ENCODE measurements at places on chromosomes 6 and 20. TPM values are rescaled to one million over a fixed set of nuclear protein-coding genes. Genes with fewer than 3 reads are reported as not detected.

DNA sequence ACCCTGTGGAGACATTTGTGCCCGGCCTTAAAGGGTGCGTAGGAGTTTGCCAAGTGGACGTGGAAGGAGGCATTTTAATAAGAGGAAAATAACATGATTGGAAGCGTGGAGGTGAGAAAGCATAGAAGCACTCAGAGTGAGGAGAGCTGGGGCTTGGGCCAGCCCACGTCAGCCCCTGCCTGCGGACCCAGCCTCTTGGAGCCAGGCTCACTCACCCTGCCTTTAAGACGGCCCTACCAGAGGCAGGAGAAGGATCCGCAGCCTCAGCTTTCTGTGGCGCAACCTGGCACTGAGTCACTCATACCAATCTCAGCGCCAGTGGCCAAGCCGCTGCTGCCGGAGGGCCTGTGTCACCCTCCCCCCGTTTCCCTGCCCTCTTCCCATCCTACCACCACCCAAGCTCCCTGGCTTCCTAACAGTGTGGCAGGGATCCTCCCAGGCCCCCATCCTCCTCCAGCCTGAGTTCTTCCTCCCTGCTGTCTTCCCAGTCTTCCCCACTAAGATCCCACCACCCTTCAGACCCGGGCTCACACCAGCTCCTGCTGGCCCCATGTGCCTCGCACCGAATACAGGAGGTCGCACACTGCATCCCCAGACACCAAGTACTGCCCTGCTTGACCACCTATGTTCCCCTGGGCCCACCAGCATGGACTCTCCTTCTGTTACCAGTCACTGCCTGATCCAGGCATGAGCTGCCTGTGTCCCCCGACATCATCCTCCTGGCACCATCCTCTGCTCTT, 285.2 kb downstream of the UST start:
- DNase-seq, result no peak

DNA sequence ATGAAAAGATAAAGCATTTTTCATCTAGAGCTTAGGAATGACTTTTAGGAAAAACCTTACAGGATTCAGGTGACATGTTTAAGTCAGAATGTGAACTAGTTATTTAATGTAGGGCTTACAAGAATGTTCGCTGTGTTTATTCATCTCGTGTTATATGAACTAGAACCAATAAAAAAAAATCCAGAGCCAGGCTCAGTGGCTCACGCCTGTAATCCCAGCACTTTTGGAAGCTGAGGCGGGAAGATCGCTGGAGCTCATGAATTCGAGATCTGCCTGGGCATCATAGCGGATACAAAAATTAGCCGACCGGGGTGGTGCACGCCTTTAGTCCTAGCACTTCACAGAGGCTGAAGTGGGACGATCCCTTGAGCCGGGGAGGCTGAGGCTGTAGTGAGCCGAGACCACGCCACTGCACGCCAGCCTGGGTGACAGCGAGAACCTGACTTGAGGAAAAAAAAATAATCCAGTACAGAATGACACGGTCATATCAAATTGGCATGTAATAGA, 46.3 kb downstream of the OR2B2 start:
- DNase-seq, result peak; percentile 66

DNA sequence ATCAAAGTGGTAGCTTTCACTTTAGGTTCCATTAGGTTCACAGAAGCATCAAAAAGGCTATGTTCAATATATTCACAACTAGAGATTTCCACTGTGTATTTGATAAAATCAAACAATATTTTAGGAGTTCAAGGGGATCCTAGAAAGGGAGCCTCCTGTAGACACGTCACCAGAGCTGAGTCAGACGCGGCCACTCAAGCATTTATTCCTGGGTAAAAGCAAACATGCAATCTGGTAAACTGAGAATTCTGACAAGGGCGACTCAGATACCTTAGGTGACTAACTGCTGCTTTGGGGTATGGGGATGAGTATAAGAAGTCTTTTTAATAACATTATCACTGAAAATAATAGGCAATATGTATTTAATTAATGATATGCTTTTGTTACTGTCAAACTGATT, 118.7 kb upstream of the HMGN3 start:
- no peak for DNase-seq

DNA sequence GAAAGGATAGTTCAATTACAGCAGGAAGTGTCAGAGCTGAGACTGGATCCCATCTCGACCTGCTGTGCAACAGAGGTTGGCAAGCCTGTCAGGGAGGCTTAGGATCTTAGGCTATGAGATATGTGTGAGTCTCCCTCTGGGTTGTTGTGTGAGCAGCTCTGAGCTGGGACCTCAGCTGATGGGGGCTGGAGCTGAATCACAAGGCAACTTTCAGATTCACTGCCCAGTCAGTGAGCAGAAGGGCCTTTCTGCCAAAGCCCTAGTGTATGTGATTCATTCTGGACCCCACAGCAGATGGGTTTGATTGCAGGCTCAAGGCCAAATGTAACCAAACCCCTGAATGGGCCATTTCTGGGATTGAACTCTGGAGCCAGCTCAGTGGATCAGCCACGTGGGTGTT, 4.5 kb downstream of the PI3 start:
- no peak for DNase-seq

GRCh38 chr6:137056121-137056880, 11.5 kb upstream of the IL20RA start:
- no peak for DNase-seq

DNA sequence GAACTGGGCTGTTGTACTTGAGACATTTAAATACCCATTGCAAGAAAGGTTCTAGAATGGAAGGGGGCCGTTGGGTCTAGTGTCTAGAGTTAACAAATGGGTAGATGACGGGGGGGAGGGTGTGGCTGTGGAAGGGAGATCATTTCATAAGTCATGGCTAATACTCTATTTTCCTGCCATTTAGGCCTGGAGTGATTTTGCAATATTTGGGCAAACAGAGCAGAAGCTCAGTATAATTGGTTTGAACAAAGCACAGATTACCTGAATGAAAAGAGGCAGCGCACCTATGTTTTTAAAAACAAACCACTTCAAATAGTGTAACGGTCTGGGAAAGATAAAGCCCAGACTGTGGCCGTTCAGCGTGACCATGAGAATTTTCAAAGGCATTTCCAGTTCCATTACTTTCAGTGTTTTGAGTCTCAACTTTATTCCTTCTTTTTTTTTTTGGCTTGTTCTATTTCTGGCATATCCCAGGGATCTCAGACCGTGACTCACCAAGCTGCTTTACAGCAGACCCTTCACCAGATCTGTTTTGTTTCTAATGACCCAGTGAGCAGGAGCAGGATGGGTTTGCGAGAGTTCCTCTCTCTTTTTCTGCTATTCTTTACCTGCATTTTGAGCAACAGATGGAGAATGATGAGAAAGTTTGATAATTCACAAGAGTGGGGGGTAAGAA, 73.7 kb downstream of the LYRM2 start:
- DNase-seq, result no peak

The CYP21A2 gene
- total RNA-seq, result not detected

The TOX2 gene
- total RNA-seq, result 1.7 TPM

All from H9 (cell line).